ENCODE measurements at places on chromosomes 5 and 9.

GRCh38 chr9:84261070-84261746, 79.3 kb downstream of the SLC28A3 start:
- DNase-seq, result peak; percentile 84

GRCh38 chr5:137096149-137097103, 402.7 kb downstream of the SPOCK1 start:
- no peak for DNase-seq

DNA sequence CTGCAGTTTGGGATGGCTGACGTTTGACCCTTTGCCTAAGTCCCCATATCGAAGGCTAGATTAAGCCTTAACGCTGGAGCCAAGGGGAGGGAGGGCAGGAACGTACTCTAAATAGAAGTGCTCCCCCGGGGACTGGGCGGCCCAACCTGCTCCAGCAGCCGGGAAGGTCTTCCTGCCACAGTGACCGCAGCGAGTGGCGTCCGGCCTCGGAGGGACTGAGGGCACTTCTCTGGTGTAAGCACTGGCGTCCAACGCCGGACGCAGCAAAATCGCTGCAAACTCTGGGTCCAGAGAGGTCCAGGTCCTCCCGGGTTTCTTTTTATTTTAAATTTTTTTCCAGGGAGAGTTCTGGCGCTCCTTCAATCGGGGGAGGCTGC, 505 bp upstream of the ACER2 start:
- DNase-seq, result no peak

- no peak for DNase-seq
These were observed 552.8 kb downstream of the SEMA5A start for GRCh38 chr5:8993031-8993430.

- DNase-seq, result no peak
These were observed 17.9 kb upstream of the POC5 start for GRCh38 chr5:75734913-75735789.

DNA sequence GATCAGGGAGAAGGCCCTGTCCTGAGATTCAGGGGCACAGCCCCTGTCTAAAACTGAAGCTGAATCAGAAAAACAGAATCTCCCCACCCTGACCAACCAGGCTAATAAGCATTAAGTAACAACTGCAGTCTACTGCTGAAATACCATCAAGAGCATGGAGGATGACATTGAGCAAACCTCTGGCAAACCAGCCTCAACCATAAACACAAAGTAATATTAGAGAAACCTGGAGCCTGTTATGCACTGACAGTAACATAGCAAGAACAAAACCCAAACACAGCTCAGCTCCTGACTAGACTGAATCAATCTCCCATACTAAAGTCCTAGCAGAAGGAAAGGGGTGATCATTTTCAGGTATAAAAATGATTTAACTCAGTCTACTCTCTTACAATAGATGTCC, 24.8 kb upstream of the CCL21 start:
- DNase-seq, result no peak

GRCh38 chr9:15524845-15525455, 14.2 kb upstream of the PSIP1 start:
- DNase-seq, result no peak

GRCh38 chr5:66174338-66174737, 30.2 kb downstream of the SREK1 start:
- no peak for DNase-seq

GRCh38 chr5:84550222-84550621, 165.5 kb upstream of the EDIL3 start:
- DNase-seq, result no peak

GRCh38 chr5:449151-449550, 6.2 kb downstream of the EXOC3 start:
- DNase-seq, result no peak

DNA sequence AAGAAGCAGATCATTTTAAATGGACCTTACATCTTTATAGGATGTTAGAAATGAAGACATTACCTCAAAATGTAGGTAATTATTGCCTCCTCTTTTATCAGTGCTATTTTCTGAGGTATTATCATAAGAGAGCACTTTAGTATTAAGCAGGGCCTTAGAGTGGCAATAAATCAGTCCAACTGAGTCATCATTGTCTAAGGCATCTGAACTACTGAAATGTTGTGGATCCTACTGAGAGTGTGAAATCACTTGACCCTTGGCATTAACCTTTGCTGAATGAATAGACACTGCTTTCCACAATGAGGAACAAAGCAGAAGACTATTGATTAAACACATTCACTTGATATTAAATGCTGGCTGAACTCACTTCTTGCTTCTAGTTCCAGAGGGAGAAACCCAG, 224.6 kb upstream of the ARRDC3 start:
- DNase-seq, result no peak

GRCh38 chr9:396396-396795, 181.7 kb downstream of the DOCK8 start:
- DNase-seq, result no peak

DNA sequence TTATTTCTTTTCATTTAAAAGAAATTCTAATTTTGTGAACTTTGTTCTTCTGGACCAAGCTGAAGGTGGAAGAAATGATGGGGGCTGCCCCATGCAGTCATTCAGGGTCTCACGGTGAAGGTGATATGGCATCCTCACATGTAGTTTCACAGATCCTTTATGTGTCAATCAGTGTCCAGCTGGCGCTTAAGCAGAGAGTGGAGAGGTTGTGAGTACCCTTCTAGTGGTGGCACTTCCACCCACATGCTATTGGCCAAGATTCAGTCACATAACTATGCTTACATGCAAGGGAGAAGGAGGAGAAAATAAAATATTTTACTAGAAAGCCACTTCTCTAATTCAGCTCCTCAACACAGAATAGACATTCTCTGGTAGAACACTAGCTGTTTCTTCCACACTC, 34.7 kb downstream of the PLPPR1 start:
- no peak for DNase-seq

- no peak for DNase-seq
These were observed 2.7 kb downstream of the RNF20 start for GRCh38 chr9:101536351-101536750.

GRCh38 chr9:459491-460444, 245.1 kb downstream of the DOCK8 start:
- no peak for DNase-seq

GRCh38 chr5:36946101-36946500, 69.5 kb downstream of the NIPBL start:
- DNase-seq, result no peak

DNA sequence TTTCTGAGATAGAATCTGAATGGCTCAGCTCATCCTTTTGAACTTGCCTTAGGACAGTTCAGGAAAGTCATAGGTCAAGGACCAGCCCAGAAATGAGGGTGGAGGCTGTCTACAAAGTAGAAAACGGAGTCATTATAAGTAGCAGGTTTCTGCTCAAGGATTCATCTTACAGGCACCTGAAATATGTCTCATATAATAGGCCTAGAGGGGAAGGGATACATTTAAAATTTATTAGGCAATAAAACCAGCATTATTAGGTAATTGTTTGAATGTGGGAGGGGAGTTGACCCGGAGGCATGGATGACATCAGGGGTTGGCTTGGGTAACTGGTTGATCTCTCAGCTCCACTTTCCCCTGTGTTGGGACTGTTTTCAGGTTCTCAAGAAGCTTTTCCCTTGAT, 11.9 kb upstream of the GALNT10 start:
- no peak for DNase-seq

DNA sequence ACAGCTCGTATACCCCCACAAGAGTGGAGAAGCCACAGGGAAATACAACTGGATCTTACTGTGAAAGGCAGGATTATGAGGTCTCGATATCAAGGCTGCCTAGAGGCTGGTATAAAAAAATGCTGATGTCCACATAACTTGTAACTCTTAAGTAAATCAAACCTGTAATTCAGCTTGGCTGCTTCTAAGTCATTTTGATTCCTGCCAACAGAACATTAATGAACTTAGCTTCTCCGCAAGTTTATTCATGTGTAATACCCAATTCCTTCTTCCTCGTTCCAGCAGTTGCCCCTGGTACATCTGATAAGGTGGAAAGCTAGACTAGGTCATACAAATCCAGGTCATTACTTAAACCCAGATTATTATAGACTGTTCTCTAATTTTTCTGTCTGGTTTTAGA, 16.4 kb upstream of the SMIM15 start:
- no peak for DNase-seq

- no peak for DNase-seq
These were observed 288.2 kb downstream of the NFIB start for GRCh38 chr9:14025741-14026140.

DNA sequence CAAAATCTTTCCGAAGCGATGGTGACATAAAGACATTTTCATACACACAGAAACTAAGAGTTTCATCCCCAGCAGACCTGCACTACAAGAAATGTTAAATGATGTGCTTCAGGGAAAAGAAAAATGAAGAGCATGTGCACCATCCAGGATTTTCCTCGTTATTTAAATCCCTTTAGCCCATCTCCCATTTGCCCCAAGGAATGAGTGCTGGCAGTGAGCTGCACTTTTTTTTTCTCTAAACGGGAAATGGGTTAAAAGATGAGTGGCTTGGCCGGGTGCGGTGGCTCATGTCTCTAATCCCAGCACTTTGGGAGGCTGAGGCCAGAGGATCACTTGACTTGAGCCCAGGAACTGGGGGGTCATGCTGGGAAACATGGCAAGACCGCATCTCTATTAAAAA, 6.8 kb upstream of the LRRC14B start:
- no peak for DNase-seq

DNA sequence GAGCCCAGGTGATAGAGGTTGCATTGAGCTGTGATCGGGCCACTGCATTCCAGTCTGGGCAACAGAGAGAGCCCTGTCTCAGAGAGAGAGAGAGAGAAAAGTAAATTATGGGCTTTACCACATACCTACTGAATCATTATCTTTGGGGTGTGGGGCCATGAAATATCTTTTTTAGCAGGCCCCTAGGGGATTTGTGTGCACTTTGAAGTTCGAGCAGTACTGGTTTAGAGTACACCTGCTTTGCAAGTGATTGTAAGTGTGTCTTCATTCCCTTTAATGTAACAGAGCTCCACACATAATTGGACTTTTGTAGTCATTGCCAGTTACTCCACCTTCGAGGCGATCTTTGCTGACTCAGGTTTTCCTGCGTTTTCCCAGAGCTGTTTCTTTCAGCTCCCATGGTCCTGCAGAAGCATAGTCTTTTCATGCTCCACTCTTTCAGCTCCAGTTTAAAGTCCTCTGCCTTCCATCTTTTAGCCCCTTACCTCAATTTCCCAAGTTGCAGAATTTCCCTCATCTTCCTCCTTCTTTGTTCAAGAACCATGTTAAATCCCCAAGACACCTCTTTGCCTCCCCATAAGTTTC, 24.0 kb upstream of the FRMPD1 start:
- no peak for DNase-seq

- DNase-seq, result no peak
These were observed 68.3 kb upstream of the TBC1D2 start for GRCh38 chr9:98323831-98324135.

DNA sequence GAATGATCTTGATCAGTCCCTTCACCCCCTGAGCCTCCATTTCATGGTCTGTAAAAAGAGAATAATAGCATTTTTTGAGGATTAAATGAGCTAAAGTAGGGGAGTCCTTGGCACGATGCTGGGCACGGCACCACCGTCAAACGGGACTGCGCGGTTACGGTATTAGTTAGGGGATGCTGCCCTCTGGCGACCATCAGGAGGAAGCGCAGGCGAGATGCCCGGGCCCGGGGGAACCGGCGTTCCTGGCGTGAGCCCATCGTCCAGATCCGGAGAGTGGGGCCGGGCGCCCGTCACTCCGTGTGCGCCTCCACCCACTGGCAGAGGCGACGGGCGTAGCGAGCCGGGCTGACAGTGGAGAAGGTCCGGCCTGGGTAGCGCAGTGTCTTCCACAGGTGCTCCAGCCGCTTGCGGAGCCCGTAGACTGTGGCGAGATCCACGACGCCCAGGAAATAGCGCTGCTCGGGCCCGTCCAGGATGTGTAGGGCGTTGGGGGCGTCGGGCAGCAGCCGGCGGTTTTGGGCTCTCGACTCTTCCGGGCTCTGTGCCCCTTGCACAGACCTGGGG, 4.8 kb upstream of the ST6GALNAC4 start:
- peak; percentile 82 for DNase-seq

DNA sequence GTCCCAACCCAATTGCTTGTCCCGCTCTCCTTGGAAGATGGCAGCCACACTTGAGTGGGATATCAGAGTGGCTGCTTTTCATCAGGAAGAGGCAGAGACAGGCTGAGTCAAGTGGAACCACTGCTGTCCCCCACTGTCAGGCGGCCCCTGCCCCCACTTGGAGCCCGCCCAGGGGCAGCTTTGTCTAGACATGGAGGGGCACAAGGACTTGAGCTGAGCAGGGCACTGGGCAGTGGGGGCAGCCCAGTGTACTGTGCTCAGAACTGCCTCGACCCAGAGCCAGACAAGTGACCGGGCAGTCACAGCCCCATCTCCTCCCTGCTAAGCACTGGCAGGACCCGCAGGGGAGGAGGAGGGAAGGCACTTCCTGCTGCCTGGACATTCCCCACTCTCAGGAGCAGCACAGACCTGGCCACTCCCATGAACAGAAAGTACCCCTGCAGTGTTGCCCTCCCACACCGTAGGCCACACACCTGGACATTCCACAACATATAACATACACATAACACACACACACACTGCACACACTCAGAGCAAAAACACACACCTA, 91.0 kb downstream of the MRPL36 start:
- DNase-seq, result no peak

- no peak for DNase-seq
These were observed 153.9 kb downstream of the GPBP1 start for GRCh38 chr5:57327561-57328367.

- DNase-seq, result no peak
These were observed 51.3 kb downstream of the RASEF start for GRCh38 chr9:83011611-83012010.

- peak; percentile 8 for DNase-seq
These were observed 117.5 kb upstream of the FSTL4 start for GRCh38 chr5:133729800-133730199.

DNA sequence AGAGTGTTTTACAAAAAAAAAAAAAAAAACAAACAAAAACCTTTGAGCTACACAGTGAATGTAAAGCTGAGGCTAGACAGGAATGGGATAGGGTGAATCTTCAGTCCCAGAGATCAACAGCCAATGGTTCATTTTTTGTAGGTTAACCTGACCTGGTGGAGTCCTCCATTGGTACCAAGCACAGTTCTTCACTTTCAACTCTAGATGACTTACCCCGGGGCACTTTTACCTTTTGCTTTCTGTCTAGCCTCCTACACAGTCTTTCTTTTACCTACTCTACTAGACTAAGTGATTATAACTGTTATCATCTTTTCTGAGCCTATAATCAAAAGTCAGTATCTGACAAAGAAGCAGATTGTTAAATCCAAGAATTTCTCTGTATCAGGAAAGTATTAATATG, 50.9 kb downstream of the ANXA2R start:
- no peak for DNase-seq

- no peak for DNase-seq
These were observed 14.5 kb downstream of the PALM2AKAP2 start for GRCh38 chr9:109794361-109795012.

GRCh38 chr5:71860048-71860447, 141.0 kb downstream of the CARTPT start:
- DNase-seq, result no peak

DNA sequence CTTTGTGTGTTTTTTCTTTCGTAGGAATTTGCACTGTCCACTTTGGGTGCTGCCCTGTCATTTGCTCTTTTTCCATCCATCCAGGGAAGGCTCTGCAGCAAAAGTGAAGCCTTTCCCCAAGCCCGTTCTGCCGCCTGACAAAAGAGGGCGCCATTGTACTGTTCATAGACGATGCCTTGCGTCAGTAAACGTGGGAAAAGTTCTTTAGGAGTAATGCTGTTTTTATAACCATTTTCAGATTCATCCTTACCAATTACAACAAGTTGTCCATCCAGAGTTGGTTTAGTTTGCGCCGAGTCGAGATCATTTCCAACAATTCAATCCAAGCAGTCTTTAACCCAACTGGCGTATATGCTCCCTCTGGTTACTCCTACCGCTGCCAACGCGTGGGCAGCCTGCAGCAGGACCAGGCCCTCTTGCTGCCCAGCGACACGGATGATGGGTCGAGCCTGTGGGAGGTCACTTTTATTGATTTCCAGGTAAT, 34.3 kb upstream of the RPS23 start:
- DNase-seq, result peak; percentile 58
